ENCODE measurements at places on chromosomes 3 and 15.
A peak's percentile ranks its signal among the peaks of the same experiment; 100 is the strongest.

GRCh38 chr15:90334304-90334731, 17.8 kb upstream of the ZNF774 start:
- H3K27me3 ChIP-seq, result no peaks in the 10 kb centered on the region
- DNase-seq, result no peak
- no peak overlapping the region for H3K4me3 ChIP-seq
- no peak overlapping the region for H3K27ac ChIP-seq

- H3K4me1 ChIP-seq, result peaks cover 40% of the 10 kb centered on the region
- no peak overlapping the region for H3K27ac ChIP-seq
- DNase-seq, result no peak
- no peaks in the 10 kb centered on the region for H3K27me3 ChIP-seq
- H3K36me3 ChIP-seq, result no peaks in the 10 kb centered on the region
These were observed 243.9 kb downstream of the FAM43A start for GRCh38 chr3:194929578-194929960.

- H3K27ac ChIP-seq, result no peak overlapping the region
- H3K4me3 ChIP-seq, result no peak overlapping the region
- peaks cover 15% of the 10 kb centered on the region for H3K4me1 ChIP-seq
- DNase-seq, result no peak
- H3K27me3 ChIP-seq, result no peaks in the 10 kb centered on the region
These were observed 21.4 kb upstream of the JMJD7 start for GRCh38 chr15:41806291-41807181.

DNA sequence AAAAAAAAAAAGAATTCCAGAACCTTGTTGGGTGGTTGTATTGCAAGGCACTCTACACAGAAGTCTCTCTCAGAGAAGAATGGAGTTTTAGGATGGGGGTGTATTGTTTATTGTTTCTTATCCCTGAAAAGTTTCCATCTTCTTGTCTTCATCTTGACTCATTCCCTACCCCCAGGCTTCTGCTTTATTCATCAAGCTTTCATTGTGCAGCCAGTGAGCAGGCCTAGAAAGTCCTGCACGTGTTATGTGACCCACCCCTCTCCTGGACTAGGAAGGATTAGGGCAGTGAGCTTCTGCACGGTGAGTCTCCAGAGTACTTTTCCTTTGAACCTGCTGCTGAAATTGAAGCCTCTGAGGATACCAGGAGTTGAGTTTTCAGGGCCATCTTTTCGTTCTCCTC, 150.9 kb upstream of the IL12A start:
- no peak overlapping the region for H3K4me3 ChIP-seq
- H3K4me1 ChIP-seq, result peaks cover 22% of the 10 kb centered on the region
- H3K36me3 ChIP-seq, result no peaks in the 10 kb centered on the region

DNA sequence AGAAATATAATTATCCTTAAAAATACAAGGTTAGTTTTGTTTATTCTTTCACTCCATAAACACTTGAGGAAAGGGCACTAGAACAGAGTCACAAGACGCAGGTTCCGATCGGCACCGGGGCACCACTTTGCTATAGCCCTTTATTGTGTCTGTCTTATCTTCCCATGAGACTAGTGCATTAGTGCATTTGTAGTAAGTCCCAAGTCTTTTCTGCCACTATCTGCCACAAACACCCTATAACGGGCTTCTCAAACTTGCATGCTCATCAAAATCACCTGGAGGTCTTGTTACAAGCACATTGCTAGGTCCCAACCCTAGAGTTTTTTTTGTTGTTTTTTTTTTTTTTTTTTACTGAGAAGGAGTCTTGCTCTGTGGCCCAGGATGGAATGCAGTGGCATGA, 213.1 kb downstream of the FOXP1 start:
- H3K4me1 ChIP-seq, result peaks cover 13% of the 10 kb centered on the region
- DNase-seq, result no peak
- H3K4me3 ChIP-seq, result no peak overlapping the region
- no peaks in the 10 kb centered on the region for H3K36me3 ChIP-seq
- no peak overlapping the region for H3K27ac ChIP-seq

DNA sequence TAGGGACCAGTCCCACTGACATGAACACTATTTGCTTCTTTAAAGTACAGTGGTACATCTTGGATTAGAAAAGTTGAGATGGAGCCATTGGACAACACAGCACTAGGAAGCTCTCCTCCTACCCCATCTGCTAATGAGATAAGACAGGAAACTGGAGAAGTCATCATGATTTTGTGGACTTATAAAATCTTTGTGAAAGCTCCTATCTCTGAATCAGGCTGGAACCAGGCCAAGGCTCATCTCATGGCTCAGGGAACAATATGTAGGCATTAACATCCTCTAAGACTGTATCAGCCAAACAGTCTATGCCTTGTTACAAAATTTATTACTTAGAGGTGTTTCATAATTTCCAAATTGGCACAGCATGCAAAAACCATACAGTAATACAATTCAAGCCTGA, 84.1 kb downstream of the BOC start:
- no peaks in the 10 kb centered on the region for H3K4me1 ChIP-seq
- H3K36me3 ChIP-seq, result no peaks in the 10 kb centered on the region
- H3K27ac ChIP-seq, result no peak overlapping the region
- H3K4me3 ChIP-seq, result no peak overlapping the region
- H3K27me3 ChIP-seq, result no peaks in the 10 kb centered on the region

DNA sequence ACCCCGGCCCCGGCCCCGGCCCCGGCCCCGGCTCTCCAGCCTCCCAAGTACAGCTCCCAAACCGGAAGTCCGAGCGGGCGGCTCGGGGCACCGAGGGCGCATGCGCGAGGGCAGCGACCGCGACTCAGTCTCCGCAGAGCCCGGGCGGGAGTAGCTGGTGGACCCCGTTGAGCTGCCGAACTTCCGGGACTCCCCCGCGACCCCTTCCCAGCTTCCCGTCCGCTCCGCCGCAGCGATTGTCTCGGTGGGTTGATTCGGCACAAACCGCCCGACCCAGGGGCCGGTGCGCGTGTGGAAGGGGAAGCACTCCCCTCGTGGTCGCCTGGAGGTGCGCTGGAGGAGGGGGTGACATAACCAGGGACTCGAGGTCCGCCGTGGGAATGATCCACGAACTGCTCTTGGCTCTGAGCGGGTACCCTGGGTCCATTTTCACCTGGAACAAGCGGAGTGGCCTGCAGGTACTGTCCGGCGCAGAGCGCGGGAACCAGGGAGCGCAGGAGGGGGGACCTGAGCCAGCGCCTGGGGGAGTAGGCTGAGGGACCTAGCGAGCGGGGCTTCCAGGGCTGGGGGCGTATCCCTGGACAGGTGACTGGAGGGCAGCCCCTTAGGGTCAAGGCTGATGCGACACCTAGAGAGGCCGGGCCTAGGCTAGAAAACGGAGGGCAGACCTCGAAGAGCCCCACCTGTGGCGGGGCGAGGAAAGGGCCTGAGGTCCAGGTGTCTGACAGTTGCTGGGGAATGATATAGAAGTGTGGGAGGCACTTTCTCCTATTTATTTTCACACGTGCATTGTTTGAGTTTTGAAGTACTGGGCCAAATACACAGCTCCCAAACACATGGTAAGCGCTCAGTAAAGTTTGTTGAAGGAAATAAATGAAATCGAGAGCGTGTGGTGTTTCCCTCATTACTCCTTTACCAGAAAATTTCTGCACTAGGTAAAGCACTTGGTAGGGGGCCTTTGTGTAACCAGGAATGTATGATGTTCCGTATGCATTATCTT, at the start of the genes TUBGCP4 and ZSCAN29:
Gene TUBGCP4 (plus strand): TSS at position 127 of the 1,000 bp plus-strand sequence. CDS start 254 bp downstream, at position 381.
Gene ZSCAN29 (minus strand): TSS at position 69 of the 1,000 bp plus-strand sequence. CDS start 1,130 bp downstream, outside the sequence.
- DNase-seq, result peak; percentile 97
- H3K4me3 ChIP-seq, result peak within 1 kb of the TSS; percentile 96
- peaks cover 12% of the 10 kb centered on the region for H3K36me3 ChIP-seq
- no peaks in the 10 kb centered on the region for H3K27me3 ChIP-seq

- no peak overlapping the region for H3K27ac ChIP-seq
- no peak overlapping the region for H3K4me3 ChIP-seq
- no peaks in the 10 kb centered on the region for H3K27me3 ChIP-seq
- no peak for DNase-seq
These were observed 141.2 kb downstream of the LRRC3B start for GRCh38 chr3:26763723-26764122.

Data from osteoblast (primary cell).